ENCODE measurements at places on chromosomes 1 and 21.

DNA sequence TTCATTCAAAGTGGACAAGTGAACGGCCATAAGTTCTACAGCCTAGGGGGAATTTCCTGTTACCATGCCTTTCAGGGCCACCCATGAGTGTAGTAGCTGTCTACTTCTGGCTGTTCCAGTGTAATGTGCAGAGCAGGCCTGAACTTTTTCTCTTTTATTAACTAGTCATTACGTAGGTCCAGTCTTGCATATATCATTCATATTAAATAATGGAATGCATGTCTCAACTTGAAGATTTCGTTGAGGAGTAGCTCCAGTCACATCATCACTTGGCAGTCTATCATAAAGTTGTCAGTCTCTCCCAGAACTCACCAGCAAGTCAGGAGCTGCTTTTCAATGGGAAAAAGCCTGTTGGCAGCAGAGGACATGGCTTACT, 12.0 kb upstream of the GIPC2 start:
- no peak for DNase-seq

DNA sequence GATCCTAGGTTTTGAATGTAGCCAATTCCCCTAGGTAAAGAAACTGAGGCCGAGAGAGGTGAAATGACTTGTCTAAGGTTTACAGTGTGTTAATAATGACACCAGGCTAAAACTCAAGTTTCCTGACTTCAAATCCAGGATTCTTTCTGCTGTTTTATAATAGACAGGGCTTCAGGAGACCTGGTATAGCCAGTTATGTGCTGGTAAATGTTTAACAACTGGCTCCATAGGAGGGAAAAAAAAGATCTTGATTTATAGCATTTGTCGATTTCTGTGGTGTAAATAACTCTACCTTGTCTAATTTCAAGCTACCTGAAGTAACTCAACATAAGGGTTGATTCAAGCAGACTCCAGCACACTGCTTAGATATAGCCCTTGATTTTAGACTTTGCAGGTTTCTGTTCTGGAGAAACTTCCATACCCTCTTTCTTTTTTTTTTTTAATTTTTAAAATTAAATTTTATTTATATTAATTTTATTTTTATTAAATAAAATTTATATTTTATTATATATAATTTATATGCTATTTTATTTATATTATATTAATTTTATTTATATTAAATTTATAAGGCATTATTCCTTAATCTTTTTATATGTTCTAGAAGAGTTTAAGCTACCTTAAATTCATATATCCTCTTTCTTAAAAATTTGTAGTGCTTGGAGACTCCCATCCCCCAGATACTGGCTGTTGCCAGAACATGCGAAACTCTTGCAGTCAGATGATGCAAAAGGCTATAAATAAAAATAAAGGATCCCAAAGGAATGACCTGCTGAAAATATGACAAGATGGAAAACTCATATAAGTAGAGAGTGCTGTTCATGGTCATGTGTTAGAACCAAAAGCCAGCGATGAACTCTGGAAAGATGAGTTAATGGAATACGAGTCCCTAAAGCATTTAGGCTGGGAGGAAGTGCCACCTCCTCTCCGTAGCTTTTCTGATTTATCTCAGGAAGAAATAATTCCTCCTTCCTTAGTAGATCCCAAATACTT, 35.4 kb upstream of the SRSF10 start:
- DNase-seq, result no peak

DNA sequence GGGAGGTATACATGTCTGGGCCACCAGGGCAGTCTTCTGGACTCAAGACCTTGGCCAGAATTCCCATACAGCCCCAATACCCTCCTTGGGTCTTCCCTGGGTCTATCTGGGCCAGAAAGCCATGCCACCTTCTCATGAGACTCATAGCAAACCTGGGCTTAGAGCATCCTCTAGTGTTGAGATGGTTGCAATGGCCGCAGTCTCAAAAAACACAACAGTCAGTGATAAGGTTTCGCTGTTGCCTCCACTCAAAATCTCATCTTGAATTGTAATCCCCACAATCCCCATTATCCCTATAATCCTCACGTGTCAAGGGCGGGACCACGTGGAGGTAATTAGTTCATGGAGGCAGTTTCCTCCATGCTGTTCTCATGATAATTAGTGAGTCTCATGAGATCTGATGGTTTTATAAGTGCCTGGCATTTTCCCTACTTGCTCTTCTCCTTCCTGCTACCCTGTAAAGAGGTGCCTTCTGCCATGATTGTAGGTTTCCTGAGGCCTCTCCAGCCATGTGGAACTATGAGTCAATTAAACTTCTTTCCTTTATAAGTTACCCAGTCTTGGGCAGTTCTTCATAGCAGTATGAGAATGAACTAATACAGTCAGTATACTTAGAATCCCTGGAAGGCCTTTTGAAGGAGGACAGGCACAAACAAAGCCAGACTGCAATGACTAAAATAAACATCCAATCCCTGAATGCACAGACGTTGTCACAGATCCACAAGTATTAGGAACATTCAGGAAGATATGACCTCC, 77.0 kb downstream of the CTH start:
- DNase-seq, result peak; percentile 64

GRCh38 chr21:26834181-26834905, 10.9 kb downstream of the ADAMTS1 start:
- peak; percentile 38 for DNase-seq

DNA sequence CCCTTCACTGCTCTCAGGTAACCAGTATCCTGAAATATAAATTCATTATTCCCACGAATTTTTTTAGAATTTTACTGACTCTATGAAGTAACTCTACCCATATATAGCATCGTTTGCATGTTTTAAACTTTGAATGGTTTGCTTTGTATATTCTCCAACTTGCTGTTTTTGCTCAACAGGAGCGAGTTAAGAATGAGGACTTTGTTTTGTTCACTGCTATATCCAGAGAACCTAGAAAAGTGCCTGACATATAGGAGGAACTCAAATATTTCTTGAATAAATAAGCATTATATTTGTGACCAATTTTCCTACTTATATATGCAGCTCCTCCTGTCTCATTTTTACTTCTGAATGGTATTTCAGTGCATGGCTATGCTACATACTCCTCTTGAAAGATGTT, 43.4 kb downstream of the NUF2 start:
- DNase-seq, result no peak

- DNase-seq, result no peak
Measured at GRCh38 chr21:35833991-35834390, 226.3 kb downstream of the SETD4 start.

- no peak for DNase-seq
Measured at GRCh38 chr21:14722841-14723483, 176.8 kb upstream of the SAMSN1 start.

- peak; percentile 42 for DNase-seq
Measured at GRCh38 chr1:23791516-23792047, 637 bp downstream of the LYPLA2 start.

DNA sequence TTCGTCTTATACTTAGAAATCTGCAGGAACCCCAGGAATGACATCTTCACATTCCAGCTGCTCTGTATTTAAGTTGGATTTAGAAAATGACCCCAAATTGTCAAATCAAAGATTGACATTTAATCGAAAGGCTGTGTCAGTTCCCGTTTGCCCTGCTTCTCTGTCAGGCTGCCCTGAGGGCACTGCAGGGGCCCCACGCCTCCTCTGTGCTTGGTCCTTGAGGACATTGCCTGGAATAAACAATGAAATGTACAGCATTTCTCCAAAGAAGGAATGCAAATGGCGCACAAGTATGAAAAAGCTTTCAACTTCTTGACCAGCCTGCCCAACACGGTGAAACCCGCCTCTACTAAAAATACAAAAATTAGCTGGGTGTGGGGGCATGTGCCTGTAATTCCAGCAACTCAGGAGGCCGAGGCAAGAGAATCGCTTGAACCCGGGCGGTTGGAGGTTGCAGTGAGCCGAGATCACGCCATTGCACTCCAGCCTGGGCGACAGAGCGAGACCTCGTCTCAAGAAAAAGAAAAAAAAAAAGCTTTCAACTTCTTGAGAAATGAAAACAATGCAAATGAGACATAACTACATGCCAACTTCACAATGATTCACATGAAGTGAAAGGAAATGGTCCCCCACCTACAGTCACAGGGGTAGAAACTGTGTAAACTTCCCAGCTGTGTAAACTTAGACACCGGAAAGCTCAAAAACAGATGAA, 3.0 kb downstream of the TMPRSS3 start:
- DNase-seq, result no peak

- peak; percentile 97 for DNase-seq
Measured at GRCh38 chr1:24018611-24019580, 38.8 kb upstream of the SRSF10 start.

- peak; percentile 69 for DNase-seq
Measured at GRCh38 chr1:54488779-54489626, 59.0 kb upstream of the ACOT11 start.

GRCh38 chr1:151992303-151993083, 1.2 kb downstream of the S100A10 start:
- DNase-seq, result peak; percentile 99

DNA sequence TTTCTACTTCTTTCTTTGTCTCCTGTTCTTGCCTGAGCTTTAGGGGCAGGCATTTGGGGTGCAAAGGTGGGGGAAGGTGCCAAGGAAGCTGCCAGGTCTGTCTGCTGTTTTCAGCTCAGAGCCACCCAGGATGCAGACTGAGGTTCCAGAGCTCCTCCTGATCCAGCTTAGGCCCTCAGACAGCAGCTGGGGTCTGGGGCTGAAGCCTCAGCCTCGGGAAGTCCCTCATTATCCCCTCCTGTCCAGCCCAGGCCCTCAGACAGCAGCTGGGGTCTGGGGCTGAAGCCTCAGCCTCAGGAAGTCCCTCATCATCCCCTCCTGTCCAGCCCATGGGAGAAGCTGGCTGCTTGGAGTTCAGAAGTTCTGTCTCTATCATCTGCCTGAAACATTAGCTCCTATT, 257.7 kb upstream of the CSF3R start:
- no peak for DNase-seq

DNA sequence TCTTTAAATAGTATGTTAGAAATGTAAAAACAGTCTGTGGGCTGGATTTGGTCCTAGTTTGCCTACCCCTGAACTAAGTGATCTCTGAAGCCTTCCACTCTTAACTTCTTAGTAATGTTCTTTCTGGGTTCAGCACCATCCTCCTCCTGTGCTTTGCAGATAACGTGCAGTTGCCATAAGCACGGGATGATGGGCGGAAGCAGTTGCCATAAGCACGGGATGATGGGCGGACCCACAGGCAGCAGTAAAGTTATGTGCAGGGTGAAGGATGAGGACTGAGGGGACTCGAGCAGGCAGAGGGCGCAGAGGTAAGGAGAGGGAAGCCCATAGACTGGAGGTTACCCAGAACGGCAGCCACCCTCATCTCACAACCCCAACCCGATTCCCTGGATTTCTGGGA, 25.6 kb downstream of the GPA33 start:
- DNase-seq, result no peak

DNA sequence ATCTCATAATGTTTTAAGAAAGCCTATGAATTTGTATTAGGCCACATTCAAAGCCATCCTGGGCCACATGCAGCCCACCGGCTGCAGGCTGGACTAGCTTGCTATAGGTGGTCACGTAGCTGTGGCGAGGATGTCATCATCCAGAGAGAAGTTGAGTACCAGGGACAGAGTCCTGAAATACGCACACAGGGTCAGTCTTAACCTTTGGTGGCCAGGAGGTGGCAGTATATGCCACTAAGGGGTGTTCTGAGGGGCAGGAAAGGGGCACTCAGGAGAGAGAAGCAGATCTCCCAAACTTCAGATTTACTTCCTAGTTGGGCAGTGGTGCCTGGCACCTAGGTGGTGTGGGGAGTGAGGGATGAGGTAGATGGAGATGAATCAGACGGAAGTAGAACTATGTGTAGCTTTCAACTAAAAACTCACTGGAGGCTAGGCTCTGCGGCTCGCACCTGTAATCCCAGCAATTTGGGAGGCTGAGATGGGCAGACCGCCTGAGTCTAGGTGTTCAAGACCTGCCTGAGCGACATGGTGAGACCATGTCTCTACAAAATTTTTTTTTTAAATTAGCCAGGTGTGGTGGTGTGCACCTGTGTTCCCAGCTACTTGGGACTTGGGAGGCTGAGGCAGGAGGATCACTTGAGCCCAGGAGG, 16.3 kb upstream of the CDK18 start:
- DNase-seq, result peak; percentile 68

DNA sequence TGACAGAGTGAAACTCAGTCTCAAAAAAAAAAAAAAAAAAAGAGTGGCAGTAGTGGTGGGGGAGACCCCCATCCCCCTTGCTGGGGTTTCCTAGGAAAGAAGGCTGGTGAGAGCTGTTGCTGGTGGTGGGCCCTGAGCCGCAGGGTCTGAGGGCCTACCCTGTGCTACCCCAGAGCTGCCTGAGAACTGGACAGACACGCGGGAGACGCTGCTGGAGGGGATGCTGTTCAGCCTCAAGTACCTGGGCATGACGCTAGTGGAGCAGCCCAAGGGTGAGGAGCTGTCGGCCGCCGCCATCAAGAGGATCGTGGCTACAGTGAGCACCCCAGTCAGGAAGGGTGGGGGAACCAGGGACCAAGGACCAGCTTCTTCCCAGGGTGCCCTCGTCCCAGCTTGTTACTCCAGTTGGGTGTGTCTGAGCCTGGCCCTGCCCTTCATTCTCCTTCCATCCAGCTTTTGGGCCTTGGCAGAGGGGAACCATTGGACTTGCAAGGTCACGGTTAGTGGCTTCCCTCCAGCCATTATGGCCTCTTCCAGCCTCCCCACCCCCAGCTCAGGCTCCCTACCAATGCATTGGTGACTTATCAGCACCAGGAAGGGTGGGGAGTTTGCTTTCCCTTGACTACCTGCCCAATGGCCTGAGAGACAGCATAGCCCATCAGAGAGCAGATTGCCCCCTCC, 10.5 kb downstream of the LDLRAP1 start:
- DNase-seq, result no peak

GRCh38 chr1:75330624-75331023, 196.4 kb downstream of the LHX8 start:
- DNase-seq, result peak; percentile 38

DNA sequence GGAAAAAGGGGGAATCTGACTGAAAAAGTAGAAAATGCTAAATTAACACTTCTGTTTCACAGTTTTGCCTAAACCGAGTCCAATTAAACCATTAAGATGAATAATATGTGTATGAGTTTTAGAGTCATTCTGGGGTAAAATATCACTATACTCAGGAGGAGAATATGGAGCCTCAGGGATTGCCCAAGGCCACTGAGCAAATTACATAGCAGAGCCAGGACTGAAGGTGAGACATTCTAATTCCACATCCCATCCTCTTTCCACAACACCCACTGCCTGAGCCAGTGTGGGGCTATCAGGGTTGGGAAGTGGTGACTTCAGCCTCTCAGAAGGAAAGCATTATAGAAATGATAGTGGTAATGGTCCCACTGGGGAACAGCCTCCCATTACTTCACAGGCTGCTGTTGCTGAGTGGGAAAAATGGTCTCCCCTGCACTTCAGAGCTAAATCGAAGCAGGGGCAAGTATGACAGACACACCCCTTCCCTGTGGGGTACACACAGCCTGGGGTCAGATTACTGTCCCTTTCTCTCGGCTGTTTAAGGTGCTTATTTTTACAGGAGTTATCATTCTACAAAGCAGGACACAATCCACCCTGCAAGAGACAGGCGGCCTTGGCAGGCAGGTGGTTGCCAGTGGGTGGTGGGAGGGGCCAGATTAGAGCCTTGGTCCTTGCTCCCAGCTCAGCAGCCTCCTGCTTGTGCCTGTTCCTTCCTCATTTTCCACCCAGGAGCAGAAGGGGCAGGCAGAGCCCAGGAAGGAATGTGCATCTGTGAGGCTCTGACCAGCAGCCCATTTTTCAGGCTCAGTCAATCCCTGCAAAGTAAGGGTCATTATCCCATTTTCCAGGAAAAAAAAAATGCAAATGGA, 9.5 kb upstream of the BCAR3 start:
- peak; percentile 27 for DNase-seq

All from ELR (cell line).